Calu3 (cell line): ENCODE measurements at places on chromosomes 13 and 19. TPM values are rescaled to one million over a fixed set of nuclear protein-coding genes. Genes with fewer than 3 reads are reported as not detected.

Gene ZNF541
- total RNA-seq, result not detected in 2 replicates

Gene RINL
- 4.1 TPM in 2 replicates for total RNA-seq

- no peak for DNase-seq
Observed at GRCh38 chr13:50127726-50128291, 112.6 kb downstream of the KCNRG start.

DNA sequence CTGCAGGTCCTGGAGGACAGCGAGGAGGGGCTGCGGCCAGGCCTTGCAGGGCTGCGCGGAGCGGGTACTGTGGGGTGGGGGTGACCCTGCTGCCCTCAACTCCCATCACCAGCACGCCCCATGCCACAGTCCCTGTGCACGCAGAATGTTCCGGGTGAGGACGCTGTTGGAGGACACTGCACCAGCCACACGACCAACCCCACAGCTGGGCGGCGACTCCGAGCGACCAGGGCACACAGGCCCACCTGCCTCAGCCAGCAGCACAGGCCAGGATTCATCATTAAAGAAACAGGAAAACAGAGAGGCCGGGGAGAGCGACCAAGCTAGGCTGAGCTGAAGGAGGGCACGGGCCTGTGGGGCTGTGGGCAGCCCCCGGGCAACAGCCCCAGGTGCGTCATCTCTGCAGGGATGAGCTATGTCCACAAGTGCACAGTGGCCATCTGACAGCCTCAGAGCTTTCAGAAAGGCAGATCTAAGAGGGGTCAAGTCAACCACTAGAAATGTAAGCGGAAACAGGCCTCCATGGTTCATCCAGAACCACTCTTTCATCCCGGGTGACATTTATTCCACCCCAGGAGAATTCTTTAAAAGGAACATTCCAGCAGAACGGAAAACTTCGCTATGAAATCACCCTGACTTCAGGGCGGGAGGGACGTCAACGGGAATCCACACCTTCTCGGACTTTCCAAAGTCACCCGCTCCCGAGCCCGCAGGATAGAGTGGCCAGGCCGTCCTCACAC is 1.5 kb downstream of the GAS6 start:
- DNase-seq, result no peak
